ENCODE measurements at places on chromosomes 1 and 21. TPM values are rescaled to one million over a fixed set of nuclear protein-coding genes. Genes with fewer than 3 reads are reported as not detected.

DNA sequence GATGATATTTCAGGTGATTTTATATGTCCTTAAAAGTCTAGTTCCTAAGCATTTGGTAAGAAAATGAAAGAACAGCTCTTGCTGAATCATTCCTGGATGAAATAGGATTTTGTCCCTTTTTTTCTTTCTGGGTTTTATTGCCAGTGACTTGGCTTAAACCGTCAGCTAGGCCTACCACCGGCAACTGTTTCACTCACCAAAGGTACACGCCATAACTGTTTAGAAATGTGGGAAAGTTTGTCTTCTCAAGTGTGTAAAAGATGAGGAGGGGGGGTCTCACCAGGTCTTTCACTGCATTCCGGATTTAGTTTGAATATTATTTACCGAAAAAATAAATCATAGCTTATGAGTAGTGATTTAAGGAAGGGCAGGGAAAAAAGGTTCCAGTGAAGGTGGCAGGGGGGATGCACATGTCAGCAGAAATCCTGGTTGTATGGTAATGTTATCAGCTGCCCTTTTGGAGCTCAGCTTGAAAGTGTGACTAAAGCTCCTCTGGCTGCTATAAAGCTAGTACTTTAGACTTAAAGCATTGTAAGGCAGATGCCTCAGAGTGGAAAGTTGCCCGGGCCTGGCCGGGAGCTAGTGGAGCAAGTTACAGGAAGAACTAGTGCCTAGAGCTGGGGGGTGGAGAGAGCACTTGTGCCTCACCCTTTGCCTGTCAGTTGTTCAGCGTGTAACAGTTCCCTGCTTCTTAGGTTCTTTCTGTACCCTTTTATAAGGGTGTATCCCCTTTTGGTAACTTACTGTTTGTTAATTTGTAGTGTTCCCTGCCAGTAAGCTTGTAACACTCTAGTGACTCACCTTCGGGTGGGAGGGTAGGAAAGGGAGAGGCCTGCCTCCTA, 3.1 kb downstream of the ATP1A1 start:
- DNase-seq, result peak; percentile 93

DNA sequence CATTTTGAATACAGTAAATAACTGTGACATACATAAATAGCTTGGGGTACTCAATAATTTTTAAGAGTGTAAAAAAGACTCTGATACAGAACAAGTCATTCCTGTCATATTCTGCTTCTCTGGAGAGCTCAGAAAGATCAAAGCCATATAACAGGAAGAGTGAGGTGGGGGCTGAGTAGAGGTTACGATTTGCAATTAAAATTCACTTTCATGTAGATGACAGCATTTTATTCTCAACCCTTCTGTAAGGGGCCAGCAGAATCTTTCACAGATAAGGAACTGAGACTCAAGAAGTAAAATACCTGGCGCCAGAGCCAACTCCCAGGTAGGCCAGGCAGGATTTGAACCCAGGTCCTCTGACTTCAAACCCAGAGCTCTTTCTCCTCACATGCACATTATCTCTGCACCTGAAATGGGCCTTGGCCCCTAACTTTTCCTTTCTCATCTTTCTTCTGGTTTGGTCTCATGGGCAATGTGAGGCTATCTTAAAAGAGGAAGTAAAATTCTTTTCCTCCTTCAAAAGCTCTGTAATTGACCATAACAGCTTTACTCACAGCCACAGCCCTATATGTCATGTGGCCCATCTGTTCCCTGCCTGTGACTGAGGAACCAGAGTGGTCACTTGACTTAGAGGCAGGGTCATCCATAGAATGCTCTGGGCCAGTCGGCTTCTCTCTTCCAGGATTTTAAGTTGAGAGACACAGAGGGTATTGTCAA, 80.9 kb upstream of the SYT6 start:
- DNase-seq, result no peak

GRCh38 chr1:177569476-177569875, 398.7 kb downstream of the BRINP2 start:
- DNase-seq, result no peak

ANGPTL3 gene
- not detected for total RNA-seq

RGSL1 gene
- total RNA-seq, result not detected

- no peak for DNase-seq
Measured at GRCh38 chr1:118989006-118989815, 1.1 kb upstream of the TBX15 start.

DNA sequence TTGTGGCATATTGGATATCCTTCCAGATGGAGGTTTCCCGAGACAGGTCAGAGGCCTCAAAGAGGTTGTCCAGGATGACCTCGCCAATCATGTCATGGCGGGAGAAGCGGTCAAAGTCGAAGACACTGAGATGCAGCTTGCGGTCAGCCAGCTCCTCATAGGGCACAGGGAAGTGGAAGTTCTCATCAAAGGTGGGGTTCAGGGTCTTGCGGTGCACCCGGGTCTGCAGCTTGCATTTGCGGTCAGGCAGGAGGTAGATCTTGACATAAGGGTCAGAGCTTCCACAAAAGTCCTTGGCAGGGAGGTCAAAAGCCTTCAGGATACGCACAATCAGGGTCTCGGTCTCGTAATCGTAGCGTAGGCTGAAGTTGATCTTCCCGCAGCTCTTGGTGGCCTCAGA, 16.2 kb downstream of the SYT6 start:
- no peak for DNase-seq

PBXIP1 gene
- 63.6 TPM for total RNA-seq

- no peak for DNase-seq
Measured at GRCh38 chr1:160789702-160790611, 6.0 kb upstream of the LY9 start.

- no peak for DNase-seq
Measured at GRCh38 chr1:90989990-90990389, 31.8 kb downstream of the ZNF644 start.

FCRLB gene
- total RNA-seq, result 0.81 TPM

- DNase-seq, result no peak
Measured at GRCh38 chr1:237133921-237134320, 91.9 kb downstream of the RYR2 start.

CDC42BPA gene
- 13.8 TPM for total RNA-seq

DNA sequence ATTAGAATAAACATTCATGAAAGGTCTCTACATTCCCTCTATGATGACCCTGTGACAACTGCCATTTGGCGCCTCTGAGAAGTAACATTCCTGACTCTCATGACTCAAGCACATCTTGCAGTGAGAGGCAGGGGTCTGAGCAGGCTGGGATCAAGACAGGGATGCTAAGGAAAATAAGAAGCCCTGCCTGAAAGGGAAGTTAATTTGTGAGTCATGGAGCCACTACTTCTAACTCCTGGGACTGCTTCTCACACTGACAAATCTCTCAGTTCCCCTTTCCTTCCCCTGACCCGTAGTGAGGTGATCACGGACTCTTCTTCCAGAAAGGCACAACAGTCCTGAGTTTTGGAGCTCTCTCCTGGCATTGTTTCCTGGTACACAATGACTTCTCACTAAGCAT, 231.9 kb downstream of the TNR start:
- DNase-seq, result no peak

GRCh38 chr1:155207806-155208540, at the start of gene THBS3:
Gene THBS3 (minus strand): TSS chr1:155207897. CDS start chr1:155207876, 21 bp downstream.
- DNase-seq, result no peak

TMEM82 gene
- total RNA-seq, result not detected

GRCh38 chr1:17834561-17835100, 79.5 kb downstream of the ACTL8 start:
- DNase-seq, result no peak

GRCh38 chr1:37472281-37472680, 2.1 kb upstream of the ZC3H12A start:
- DNase-seq, result no peak

JAM2 gene
- total RNA-seq, result 2.3 TPM

NBPF4 gene
- not detected for total RNA-seq

HSPB7 gene
- total RNA-seq, result 4.8 TPM

COL8A2 gene
- total RNA-seq, result 4.9 TPM

LIN28A gene
- not detected for total RNA-seq

GRCh38 chr1:28036431-28036830, 52.0 kb downstream of the EYA3 start:
- no peak for DNase-seq

MTARC2 gene
- 4.7 TPM for total RNA-seq

GRCh38 chr1:112251766-112252506, 144.1 kb upstream of the CTTNBP2NL start:
- no peak for DNase-seq

DNA sequence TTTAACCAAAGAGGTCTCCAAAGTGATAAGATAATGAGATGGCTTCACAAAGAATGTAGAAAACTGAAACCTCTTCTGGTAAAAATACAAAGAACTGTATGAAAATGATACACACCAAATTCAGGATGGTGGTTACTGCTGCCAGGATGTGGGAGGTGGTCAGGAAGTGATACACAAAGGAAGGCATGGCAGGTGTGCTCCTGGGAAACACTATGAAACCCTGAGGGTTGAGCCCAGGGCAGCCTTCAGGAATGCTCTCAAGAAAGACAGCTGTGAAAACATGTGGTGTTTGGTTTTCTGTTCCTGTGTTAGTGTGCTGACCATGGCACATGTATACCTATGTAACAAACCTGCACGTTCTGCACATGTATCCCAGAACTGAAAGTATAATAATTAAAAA, 109.3 kb downstream of the NTNG1 start:
- DNase-seq, result no peak

DNA sequence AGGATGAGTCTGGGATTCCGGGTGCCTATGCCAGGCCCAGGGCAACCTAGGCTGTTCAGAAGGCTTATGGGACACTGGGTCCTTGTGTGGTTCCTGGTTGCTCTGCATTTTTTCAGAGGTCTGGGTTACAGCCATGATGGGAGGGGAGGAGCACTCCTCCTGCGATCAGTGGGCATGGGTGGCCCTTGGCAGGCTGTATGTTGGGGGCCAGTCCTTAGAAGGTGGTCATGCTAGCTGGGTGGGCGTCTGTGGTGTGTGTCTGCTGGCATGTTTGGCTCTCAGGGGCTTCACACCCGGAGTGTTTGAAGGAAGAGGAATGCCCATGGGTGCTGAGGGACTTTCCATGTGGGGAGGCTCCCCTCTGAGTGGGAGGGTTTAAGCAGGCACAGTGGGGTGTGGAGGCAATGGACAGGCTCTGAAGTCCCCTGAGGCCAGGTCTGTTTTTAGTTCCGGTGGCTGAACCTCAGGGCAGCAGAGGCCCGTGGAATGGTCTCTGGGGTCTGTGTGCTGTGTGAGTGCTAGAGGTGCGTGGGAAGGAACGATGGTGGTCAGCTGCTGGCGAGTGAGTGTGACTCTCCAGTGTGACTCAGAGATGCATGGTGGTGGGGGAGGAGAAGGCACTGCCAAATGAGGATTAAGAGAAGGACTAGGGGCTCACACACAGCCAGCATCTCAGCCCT, 25.3 kb downstream of the CACNA1E start:
- no peak for DNase-seq

DOCK7 gene
- total RNA-seq, result 44.7 TPM

RNU1-1 gene
- under 0.01 TPM for total RNA-seq

LORICRIN gene
- 247 TPM for total RNA-seq

LCE3E gene
- total RNA-seq, result not detected

- no peak for DNase-seq
Measured at GRCh38 chr1:216812966-216813365, 89.7 kb upstream of the ESRRG start.

- DNase-seq, result no peak
Measured at GRCh38 chr21:37395961-37396360, 29.4 kb downstream of the DYRK1A start.

DNA sequence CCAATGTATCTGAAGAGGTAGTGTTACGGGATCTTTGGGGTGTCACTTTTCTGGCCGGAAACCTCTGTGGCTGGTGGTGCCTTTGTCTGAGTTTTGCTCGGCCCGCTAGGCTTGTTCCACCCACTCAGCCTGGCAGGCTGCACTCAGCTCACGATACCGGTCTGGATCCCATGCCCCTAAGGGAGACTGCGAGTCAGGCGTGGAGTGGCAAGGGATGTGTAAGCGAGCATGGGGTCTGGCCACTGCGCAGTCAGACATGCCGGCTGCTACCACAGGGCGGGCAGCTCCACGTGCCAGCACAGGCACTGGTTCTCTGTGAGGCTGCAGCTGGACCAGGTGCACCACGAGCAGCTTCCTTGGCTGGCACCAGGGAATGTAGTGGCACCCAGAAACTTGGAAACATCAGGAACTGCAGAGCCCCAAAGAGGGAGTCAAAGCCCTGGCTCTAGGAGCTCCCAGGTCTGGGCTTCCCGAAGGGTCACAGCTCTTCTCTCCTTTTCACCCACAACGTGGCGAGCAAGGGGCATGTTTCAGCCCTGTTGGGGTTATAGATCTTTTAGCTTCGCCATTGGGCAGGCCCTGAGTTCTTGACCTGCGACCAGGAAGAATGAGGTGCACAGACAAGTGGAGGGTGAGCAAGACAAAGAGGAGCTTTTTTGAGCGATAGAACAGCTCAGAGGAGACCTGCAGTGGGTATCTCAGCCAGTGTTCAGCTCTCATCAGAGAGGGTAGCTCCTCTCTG, 23.8 kb upstream of the LRRC8C start:
- no peak for DNase-seq

GRCh38 chr1:84776639-84777038, 86.4 kb upstream of the SSX2IP start:
- DNase-seq, result no peak

LCE2A gene
- 28.2 TPM for total RNA-seq

KDM5B gene
- total RNA-seq, result 76.1 TPM

DNA sequence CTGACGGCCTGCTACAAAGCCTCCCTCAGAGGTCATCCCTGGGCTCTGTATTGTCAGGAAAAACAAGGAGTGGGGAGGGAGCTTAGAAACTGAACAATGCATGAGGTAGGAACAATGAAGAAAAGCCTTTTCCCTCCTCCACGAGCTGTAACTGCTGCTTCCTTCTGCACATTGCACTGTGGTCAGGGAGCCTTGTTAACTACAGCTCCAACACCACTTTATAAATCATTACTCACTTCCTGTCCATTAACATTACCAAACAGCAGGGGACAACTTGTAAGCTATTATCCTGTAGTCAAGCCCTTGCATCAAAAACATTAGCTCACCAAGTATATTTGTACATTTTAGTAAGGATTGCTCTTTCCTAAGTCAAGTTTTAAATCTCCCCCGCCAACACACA, 336.0 kb upstream of the NR5A2 start:
- no peak for DNase-seq

GRCh38 chr1:58629031-58629462, 52.0 kb upstream of the TACSTD2 start:
- no peak for DNase-seq

LAX1 gene
- total RNA-seq, result 0.25 TPM

DNA sequence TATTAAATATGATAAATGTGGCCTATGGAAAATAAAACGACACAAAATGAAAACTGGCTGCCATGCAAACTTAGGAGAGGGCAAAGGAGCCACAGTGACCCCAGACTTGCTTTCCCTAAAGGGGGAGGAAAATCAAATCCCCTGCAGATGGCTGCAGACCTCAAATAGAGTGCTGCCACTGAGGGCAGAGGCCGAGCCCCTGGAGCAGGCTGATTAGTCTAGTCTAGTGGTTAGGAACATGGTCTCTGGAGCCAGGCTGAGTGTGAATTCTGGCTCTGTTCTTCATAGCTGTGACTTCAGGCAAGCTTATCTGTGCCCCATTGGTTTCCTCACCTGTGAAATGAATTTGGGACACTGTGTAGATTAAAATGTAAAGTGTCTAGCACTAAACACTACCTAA, 60.8 kb downstream of the ITPKB start:
- no peak for DNase-seq

DNA sequence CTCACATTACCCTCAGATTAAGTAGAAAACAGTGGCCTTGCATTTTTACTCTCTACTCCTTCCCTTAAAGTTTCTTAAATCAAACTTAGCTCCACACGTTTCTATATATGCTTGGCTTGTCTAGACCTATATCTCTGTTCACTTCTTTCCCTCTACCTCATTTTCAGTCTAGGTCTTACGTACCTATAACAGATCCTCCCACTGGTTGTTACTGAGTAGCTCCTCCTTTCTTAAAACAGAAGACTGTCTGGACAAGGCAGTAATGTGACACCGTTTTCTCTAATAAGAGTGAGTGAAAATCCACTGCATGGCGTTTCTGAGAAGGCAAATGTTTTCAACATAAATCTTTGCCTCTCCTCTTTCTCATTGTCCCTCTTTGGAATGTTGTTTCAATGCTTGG, 211.7 kb upstream of the POGK start:
- no peak for DNase-seq
